ENCODE measurements at places on chromosomes 4 and X.
A peak's percentile ranks its signal among the peaks of the same experiment; 100 is the strongest.

- no peak for DNase-seq
Observed at GRCh38 chr4:32890398-32890797, 2170.2 kb downstream of the PCDH7 start.

- DNase-seq = no peak
Observed at GRCh38 chr4:12146339-12146738, 717.6 kb upstream of the HS3ST1 start.

GRCh38 chrX:29826742-29827141 is 388.6 kb upstream of the MAGEB2 start:
- no peak for DNase-seq

DNA sequence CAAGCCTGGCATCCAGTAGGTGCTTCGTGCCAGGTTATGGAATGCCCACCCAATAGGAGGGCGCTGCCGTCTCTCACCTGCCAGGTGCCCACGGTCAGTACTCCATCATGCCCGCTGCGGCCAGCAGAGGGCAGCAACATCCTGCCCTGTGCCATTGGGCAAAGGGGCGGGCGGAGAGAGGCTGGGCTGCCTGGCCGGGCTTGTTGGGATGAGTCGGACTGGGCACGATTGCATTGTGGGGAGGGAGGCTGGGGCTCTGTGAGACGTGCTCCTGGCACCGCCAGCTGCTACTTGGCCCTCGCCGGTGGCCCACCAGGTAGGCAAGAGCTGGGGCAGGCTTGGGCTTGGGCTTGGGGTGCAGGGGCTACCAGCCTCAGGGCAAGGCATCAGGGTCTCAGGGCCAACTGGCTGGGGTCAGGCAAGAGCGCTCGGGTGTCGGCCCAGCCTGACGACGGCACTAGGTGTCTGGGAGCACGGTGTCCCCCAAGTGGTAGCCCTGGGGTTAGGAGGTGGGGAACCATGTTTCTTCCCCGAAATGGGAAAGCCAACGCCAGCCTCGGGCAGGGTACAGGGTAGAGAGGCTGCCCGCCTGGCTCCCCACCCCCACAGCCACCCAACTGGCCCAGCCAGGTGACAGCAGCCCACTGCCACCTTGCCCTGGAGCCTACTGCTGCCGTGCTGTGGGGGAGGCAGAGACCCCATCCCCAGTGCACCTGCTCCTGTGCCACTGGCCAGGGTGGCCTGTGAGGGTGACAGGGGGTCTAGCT is at the start of gene PLXNB3:
Gene PLXNB3 (plus strand): TSS at position 261 of the 767 bp plus-strand sequence. CDS start 1,287 bp downstream, outside the sequence.
- DNase-seq = peak; percentile 51

DNA sequence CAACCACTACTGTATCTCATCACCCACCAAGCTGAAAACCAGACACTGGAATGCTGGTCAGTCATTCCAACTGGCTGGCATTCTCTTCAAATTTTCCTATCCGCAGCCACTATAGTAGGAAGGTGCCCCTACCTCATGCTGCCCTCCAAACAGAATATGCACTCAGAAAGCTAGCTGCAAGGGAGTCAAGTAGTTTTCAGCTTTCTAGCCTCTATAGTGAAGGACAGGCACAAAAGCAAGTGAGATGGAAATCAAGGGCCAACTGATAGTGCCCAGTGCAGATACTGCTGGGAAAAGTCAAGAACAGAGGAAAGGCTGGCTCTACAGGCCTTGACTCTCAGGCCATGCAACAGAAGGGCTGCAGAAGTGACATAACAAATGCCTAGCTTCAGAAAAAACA is 47.2 kb downstream of the BCOR start:
- DNase-seq = no peak

DNA sequence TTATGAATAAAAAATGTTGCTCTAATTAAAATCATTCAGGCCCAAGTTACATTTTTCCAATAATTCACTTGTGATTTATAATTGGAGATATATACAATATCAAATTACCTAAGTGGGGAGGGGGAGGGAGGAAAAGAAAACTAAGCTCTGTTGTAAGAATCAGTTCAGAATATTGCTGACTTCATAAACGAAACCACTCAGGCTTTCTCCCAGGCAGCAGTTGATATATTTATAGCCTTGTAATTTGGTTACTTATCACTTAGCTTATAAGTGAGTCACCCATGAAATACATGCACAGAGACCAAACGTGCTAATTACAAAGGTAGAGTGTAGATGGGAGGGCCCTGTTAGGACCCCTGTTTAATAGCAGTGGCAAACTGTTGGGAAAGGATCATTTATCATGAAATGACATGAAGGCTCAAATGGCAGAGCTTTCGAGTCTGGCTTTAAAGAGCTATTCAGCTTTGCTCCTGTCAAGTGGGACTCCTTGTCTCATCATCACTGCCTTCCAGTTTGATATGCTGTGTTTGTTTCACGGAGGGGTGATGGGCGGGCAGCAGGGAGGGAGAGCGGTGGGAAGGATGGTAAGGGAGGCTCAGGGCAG is 105.6 kb upstream of the PGRMC2 start:
- no peak for DNase-seq
